ENCODE measurements at places on chromosomes 4 and X.

DNA sequence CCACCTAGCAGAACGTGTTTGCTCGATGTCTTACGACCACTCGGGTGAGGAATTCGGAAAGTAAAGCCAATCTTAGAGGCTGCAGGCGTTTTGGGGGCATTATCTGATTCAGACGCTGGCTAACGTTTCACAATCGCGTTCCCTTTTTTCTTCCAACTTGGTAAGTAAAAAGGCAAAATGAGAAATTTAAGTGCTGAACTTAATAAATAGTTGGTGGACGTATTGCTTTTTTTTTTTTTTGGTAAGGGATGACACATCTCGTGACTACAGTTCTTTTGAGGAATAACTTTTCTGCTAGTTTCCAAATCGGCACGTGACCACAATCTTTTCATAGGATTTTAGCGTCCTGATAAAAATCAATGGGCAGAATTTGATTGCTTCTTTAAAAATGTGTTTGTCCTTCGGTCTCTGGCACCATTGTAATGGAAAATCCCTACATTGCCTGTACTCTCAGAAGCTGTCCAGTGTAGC is 848 bp downstream of the RAB9A start:
- no peak for DNase-seq

- DNase-seq, result peak; percentile 77
Observed at GRCh38 chr4:153464068-153464467, 2.1 kb upstream of the TMEM131L start.

DNA sequence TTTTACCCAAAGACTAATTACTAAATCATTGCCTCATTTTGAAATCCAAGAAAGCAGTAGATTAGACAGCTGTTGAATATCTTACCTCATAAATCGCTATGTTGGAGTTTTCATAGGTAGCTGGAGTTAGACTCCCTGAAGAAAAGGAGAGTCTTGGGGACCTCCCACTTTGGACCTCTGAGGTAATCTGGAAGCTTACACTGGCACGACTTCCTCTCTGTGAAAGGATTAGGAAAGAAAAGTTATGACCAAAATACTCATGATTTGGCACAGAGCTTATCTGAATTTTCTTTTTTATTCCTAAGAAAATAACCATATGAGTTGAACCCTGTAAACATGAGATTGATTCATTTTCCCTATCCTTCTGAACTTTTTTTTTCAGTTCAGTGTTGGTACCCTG is 40.6 kb downstream of the GUCY2F start:
- no peak for DNase-seq

DNA sequence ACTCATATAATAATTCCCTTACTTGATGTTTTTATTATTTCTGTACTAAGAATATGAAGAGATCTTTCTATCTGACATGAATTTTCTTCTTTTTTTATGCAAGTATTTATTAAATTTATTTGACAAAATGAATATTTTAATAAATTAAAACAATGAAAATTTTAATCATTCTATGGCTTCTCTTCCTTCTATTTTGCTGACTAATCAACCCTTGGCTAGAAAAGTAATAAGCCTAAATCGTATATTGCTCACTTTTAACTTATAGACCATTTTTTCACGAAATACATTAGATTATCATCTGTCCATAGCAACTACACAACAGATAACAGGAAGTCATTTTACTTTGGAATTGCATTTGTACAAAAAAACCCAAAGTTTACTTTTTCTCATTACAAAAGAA is 38.6 kb downstream of the PRSS12 start:
- no peak for DNase-seq

All from DMS53 (cell line).